ENCODE measurements at places on chromosomes 2 and 18. TPM values are rescaled to one million over a fixed set of nuclear protein-coding genes. Genes with fewer than 3 reads are reported as not detected.

The LIMS3 gene
- 0.12 TPM for total RNA-seq

The INHBB gene
- total RNA-seq: not detected

The OXER1 gene
- 0.12 TPM for total RNA-seq

The TCF23 gene
- not detected for total RNA-seq

The CTAGE1 gene
- total RNA-seq: not detected

The LIMS1 gene
- total RNA-seq: 70.0 TPM

The AAK1 gene
- 89.2 TPM for total RNA-seq
